ENCODE measurements at places on chromosomes 3 and 15.

DNA sequence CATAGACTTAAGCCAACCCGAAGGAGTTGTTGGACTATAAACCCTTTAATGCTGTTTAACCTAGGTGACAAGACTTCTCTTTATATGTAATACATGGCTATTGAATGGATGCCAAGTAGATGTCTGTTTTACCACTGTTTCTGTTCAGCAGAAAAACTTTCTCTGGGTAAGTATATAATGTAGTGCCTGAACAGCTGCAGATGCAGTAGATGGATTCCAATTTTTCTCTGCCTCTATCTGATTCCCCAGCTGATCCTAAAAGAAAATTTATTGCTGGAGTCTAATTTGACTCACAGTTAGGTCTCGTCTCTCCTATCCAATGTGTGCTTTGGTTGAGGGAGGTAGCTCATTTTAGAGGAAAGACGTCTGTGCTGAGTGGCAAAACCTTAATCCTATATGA, 256.5 kb upstream of the CBLB start:
- no peak for DNase-seq

DNA sequence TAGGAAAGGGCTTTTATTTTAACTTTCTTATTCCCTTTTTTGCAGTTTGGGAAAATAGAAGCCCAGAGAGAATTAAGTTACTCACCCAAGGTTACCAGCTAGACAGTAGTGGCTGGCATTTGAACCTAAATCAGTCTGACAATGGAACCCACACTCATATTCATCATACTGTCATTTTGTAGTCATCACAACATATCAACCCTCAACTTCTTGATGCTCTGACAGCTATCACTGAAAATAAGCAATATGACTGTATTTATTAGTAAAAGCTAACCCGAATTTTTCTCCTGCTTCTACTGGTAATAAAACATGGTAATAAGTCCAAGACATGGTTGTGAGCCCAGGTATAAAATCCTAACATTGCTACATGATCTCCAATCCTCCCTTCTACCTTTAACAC, 585.8 kb upstream of the UBE2E2 start:
- no peak for DNase-seq

DNA sequence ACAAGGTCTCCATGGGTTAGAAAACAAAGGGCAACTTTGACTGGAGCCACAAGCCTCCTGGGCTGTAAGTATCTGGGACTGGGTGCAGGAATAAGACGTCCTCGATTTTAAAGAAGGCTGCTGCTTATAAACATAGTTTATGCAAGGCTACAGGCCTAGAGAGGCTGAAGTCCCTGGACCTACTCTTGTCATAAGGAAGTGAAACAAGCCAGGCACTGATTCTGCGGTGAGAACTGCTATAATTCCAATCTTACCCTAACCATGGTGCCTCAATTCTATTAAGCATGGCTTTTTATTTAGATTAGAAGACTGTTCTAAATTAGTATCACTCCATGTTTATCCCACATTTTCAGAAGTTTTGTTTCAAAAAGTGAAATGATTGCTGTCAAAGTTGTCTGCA, 777.6 kb downstream of the PLOD2 start:
- DNase-seq = no peak

DNA sequence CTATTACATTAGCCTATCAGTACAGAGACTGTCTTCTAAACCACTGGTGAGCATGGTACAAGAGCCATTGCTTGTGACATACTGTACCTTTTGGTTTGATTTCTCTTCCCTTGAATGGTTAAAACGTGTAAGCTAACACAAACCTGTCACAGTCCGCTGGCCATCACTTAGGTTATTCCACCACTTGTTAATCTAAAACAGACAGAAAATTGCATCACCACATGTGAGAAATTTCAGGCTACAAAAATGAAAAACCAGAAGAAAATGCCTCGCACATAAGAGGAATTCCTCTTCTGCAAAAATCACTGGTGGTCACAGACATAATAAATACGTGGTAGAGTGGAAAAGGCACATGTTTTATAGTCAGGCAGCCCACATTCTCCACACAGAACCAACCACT, 22.1 kb downstream of the PARL start:
- no peak for DNase-seq

DNA sequence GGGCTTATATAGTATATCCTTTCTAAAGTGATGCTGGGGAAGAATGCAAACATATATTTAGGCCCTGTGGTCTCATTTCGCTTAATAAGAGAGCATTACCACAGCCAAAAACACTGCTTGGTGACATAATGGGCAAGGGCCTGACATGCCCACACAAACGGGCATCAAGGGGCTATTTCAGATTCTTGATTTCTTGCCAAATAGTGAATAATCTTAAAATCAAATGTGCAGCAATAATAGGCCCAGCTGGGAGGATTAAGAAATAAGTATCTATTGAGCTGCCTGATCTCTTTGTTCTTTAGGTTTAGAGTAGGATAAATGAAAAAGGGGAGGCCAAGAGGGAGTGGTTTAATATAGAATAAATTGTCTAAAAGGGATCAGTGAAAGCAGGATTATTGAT, 241.0 kb upstream of the GBE1 start:
- no peak for DNase-seq

DNA sequence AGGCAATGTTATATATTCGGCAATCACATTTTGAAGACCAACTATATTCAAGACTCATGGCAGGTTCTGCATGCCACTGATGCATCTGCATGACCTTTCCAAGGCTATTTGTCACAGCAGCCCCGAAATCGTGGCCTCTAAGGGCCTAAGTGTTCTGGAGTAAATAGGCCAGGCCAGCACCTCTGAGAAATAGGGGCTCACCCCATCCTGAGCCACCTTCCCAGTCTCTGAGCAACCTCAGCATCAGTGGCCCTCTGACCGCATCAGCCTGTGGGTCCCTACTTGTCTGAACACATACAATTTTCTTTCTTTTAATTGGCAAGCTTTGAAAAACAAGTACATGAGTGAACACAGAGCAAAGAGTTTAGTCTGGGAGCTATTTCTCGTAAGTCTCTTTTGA, 45.9 kb upstream of the THBS1 start:
- DNase-seq = no peak

DNA sequence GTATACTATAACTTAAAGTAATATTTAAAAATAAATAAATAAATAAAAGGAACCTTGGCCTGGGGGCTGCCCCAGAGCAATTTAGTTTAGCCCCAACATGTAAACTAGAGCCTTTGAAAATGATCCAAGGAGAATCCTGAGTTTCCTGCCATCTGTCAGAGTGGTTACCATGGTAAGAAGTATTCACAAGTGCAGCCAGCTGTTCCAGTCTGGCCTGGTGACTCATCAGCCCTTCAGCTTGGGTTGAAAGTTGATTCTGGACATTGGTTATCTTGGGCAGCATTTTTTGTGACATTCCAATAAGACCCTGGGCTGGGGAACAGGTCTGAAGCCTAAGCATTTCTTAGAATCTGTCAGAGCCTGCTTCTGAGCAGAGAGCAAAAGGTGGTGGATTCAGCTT, 72.7 kb upstream of the LRTM1 start:
- DNase-seq = no peak

GRCh38 chr3:110680450-110680849, 391.2 kb upstream of the NECTIN3 start:
- DNase-seq = no peak

DNA sequence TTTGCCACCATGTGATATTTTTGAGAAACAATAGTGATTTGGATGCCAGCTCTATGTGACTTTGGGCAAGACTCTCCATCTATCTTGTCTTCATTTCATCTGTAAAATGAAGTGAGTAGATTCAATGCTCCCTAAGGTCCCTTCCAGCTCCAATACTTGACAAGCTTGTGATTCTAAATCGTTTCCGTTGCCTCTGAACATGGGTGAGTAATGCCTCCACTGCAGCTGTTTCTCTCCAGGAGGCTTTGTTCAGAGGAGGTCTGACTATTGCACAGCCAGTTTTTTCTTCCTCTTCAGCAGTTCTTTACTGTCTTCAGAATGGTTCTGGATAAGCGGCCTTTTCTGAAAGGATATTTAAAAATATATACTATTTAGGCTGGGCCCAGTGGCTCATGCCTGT, 14.8 kb upstream of the TMOD3 start:
- no peak for DNase-seq

DNA sequence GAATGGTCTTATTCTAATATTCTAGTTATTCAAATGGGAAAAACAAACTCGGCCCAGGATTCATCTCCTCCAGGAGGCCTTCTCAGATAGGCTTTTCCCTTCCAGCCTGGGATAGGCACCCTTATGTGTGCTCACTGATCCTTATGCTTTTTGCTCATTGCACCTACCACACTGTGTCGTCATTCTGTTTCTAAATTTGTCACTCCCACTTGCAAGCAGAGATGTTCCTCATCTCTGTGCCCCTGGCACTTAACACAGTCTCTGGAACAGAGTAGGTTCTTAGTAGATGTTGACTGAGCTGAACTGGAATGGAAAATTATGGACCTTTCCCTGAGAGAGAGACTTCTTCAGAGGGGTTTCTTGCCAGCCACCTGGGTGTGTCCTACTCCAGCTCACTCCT, 18.7 kb upstream of the SPG11 start:
- DNase-seq = no peak

DNA sequence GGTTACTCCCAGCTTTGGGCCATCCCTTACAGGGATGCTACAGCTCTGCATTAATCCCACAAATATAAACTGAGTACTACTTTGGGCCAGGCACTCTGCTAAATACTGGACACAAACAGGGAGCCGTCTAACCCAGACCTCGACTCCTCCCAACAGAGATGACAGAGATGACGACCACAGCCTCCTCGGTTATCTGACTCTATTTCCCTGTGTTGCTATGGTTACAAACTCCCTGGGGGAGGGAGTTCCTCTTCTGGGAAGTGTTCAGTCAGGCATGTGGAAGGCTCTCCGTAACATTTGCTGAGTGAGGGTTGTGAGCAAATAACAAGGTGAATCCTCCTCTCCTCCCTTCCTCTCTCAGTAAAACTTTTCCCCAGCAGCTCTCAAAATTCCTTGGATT, 6.7 kb upstream of the CMTM7 start:
- DNase-seq = no peak

GRCh38 chr3:114439284-114439683, 145.5 kb downstream of the TIGIT start:
- DNase-seq = no peak

DNA sequence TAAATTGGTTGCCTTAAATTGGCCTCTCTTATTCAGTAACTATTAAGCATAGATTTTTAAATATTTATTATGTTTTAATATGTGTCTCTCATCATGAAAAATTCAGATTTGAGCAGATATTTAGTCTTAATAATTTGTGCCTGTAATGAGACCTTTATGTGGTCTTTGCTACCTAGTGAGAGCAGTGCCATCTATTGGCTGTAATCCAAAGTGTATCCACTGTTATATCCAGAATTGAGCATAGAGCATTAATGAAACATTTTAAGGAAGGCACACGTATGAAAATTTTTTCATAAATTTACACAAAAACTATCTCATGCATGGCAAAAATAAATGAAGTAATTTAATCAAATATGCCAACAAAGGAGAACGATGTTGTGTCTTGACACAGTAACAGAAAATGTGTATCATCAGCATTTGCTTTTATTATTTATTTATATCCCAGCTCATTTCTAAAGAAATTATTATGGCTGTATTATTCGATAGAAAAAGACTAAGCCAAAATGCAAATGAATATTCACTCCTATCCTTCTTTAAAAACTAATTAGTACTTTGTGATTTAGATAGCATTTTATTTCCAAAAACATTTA, 203.5 kb downstream of the RSRC1 start:
- DNase-seq = no peak

GRCh38 chr15:48384616-48385015, 53.4 kb downstream of the DUT start:
- no peak for DNase-seq

- no peak for DNase-seq
These were observed 199.8 kb downstream of the TBC1D5 start for GRCh38 chr3:17542591-17542990.

DNA sequence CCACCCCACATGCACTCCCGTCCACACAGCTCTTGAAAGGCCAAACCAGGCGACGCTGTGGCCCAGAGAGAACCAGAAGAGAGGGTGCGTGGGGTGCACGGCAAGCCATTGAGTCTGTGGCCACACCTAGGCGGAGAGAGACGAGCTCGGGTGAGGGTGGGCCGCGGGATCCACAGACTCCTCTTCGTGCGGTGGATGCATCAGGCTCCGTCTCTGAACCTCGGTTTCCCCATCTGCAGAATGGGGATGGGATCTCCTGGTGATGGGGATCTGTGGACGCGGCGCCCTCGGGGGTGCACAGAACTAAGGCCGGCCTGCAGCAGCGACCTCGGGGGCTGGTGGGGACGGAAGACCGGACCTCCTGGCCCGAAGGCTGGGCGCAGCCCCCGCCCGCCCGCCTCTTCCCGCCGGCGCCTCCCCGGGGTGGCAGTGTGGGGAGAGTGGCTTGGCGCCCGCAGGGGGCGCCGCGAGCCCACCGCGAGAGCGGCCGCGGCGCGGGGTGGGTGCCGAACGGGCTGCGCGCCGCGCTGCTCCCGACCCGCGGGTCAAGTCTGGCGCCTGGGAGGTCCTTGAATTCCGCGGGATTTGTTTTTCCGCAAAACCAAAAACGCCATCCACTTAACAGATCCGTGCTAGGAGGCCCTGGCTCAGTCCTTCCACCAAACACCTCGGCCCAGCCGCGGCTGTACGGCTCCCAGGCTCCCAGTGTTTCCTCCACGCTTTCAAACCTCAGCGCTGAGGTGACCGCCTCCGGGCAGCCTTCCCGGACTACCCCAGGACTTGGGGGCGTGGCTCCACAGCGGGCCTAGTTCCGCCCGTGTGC, 13.2 kb upstream of the ADPGK start:
- DNase-seq = no peak

DNA sequence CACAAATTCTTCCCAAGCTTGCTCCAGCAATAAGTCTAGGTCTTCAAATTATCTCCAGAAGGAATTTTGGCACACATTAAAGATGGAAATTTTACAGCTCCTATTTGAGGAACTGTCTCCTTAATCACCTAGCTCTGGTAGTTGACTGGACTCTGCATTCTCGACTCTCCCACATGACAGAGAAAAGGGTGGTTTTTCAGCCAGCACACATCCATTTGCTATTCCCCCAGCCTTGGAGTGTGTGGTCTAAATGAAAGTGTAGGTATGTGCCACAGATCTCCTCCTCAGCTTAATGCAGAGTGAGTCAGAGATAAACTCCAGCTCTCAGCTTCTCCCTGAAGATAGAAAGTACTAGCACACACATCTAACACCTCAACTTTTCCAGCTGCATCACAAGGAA, 62.2 kb upstream of the ALCAM start:
- no peak for DNase-seq

DNA sequence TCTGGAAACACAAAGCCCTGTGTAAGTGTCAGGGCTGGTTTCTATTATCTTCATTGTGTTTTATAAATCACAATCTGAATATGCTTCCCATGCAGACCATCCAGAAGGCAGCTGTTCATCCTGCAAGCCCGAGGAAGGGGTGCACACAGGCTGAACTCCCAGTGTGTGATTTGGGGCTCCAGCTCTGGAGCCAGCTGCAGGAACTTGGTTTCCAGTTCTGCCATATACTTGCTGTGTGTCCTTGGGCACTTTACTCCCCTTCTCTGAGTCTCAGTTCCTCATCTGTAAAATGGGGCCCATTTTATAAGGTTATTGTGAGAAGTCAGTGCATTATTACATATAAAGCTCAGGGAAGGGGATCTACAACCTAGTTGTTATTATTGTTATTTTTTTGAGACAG, 22.6 kb downstream of the CYP8B1 start:
- no peak for DNase-seq

Measured in stimulated activated CD8-positive, alpha-beta memory T cell treated with anti-CD3 and anti-CD28 coated beads, Interleukin-15, amount 100 ng/mL, for 4 hours (primary cell).